Endothelial cell of umbilical vein (primary cell): ENCODE measurements at places on chromosomes 12 and 14.

- H3K4me3 ChIP-seq = no peak overlapping the region
- no peaks in the 10 kb centered on the region for H3K36me3 ChIP-seq
- H3K4me1 ChIP-seq = no peaks in the 10 kb centered on the region
- H3K27me3 ChIP-seq = no peaks in the 10 kb centered on the region
- peak; percentile 48 for DNase-seq
Observed at GRCh38 chr14:24710403-24711112, 76.6 kb upstream of the GZMB start.

DNA sequence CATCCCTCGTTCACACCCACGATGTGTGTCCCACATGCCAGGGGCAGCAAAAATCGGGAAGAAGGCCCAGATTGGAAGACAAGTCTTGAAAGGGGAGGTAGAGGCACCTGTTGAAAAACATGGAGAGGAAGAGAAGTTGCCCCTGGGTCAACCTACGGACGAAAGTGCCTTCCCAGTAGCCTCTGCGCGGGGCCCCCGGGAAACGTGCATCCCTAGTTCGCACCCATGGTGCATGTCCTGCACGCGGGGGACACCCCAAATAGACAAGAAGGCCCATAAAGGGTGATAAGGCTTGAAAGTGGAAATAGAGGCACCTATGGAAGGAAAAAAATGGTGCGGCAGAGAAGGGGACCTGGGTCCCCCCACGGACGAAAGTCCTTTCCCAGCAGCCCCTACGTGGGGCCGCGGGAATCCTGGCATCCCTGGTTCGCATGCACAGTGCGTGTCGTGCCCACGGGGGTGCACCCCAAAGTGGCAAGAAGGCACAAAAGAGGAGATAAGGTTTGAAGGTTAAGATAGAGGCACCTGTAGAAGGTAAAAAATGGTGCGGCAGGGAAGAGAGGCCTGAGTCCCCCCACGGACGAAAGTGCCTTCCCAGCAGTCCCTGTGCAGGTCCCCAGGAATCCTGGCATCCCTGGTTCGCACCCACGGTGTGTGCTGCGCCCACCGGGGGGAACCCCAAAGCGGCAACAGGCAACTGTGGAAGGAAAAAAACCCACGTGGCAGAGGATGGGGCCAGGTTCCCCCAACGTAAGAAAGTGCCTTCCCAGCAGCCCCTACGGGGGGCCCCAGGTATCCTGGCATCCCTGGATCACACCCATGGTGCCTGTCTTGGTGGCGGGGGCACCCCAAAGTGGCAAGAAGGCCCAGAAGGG, 278.3 kb downstream of the ALG10 start:
- H3K36me3 ChIP-seq = no peaks in the 10 kb centered on the region
- no peak for DNase-seq
- H3K27me3 ChIP-seq = no peaks in the 10 kb centered on the region
- H3K27ac ChIP-seq = no peak overlapping the region
- no peak overlapping the region for H3K4me3 ChIP-seq
- H3K4me1 ChIP-seq = no peaks in the 10 kb centered on the region

DNA sequence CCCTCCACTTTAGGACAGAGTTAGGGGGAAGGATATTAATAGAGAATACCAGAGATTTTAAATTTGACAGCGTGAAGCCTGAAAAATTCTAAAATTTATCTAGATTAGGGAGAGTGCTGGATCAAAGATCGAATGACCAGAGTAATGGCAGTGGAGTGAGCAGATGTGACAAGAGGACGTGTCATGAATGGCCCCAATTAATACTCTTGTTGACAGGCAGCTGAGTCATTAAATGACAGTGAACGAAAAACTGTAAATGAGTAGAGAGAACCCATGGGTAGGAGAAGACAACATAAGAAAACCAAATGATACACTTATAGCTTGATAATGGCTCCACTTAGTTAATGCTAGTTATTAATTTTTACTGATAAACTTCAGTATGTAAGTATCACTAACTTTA, 73.9 kb upstream of the PLEKHA5 start:
- no peaks in the 10 kb centered on the region for H3K36me3 ChIP-seq
- H3K4me3 ChIP-seq = no peak overlapping the region
- no peak for DNase-seq
- H3K4me1 ChIP-seq = peaks cover 6% of the 10 kb centered on the region
- H3K27me3 ChIP-seq = no peaks in the 10 kb centered on the region
- H3K27ac ChIP-seq = no peak overlapping the region

DNA sequence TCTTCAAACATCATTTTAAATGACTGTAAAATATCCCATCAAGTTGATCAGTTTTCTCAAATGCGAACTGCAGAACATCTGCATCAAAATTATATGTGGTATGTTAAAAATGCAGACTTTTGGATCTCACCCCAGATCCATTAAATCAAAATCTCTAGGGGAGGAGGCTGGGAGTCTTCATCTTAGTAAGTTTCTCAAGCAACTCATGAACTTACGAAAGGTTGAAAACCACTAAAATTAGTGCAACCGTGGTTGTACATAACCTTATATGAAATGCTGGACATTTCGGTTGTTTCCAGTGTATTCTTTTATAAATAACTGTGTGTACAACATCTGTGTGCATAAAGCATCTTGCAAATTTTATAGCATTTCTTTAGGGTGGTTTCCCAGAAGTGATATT, 39.2 kb downstream of the ZFP36L1 start:
- H3K27ac ChIP-seq = no peak overlapping the region
- no peak for DNase-seq
- no peak overlapping the region for H3K4me3 ChIP-seq
- H3K36me3 ChIP-seq = no peaks in the 10 kb centered on the region
- H3K4me1 ChIP-seq = peaks cover 8% of the 10 kb centered on the region
- H3K27me3 ChIP-seq = no peaks in the 10 kb centered on the region

GRCh38 chr12:108526482-108527165, 11.5 kb downstream of the FICD start:
- no peaks in the 10 kb centered on the region for H3K27me3 ChIP-seq
- H3K36me3 ChIP-seq = peaks cover 30% of the 10 kb centered on the region
- no peak overlapping the region for H3K4me3 ChIP-seq
- H3K4me1 ChIP-seq = no peaks in the 10 kb centered on the region
- no peak overlapping the region for H3K27ac ChIP-seq

DNA sequence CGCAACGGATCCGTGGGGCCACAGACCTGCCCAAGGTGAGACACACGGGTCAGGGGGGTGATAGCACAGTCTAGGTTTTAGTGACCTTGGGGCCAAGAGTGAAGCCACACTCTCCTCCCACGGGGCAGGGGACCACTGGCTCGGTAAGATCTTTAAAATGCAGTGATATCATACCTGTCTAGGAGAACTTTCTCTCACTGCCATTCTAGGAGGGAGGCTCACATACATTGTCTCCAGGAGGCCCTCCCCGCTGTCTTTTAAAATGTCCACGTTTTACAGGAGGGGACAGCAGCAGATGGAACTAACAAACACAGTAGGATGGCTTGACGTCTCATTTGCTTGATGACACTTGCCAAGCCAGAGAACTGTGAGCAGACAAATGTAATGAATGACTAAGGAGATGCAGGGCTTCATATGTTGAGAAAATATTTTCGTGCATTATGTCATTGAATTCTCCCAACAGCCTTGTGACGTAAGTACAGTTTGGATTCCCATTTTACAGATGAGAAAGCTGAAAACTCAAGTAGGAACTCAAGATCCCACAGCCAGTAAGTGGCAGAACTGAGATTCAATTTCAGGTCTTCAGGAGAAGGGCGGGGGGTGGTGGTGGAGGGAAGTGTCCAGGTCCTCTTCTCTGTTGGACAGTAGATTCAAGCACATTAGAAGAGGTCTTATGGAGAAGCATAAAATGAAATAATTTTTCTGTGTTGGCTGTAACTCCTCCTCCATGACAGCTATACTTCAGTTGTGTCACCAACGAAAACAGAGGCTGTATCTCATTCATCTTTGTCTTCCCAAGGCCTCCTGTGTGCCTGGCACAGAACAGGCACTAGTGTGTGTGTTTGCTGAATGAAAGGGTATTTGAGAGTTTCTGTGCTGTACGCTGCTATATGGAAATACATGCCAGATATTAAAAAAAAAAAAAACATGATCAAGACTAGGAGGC, 2.1 kb downstream of the VASH1 start:
- no peak overlapping the region for H3K27ac ChIP-seq
- peaks cover 42% of the 10 kb centered on the region for H3K4me1 ChIP-seq
- peak overlapping the region; percentile 90 for H3K4me3 ChIP-seq
- peaks cover 6% of the 10 kb centered on the region for H3K36me3 ChIP-seq

DNA sequence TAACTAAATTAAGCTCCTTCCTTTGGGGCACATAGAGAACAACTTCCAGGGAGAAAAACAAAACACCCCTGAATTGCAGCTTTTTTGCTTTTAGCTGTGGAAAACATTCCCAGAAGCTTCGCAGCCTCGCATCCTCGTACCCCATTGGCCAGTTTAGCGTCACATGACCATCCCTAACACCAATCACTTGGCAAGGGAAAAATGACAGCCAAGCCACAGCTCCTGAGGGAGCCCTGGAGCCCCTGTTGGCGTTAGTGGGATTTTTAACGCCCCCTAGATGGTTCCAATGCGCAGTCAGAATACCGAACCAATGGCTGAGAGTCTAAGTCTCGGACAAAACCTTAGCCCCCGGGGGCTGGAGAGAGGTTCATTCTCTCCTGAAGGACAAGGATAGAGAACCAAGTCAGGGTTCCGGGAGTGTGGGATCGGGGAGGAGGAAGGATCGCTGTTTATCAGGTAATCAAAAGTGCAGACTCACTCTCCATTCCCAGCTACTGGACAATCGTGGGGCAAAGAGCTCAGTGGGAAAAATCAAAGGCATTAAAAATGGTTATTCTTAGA, 135.6 kb upstream of the HIF1A start:
- no peak for DNase-seq
- no peak overlapping the region for H3K27ac ChIP-seq
- peaks cover 43% of the 10 kb centered on the region for H3K4me1 ChIP-seq
- H3K36me3 ChIP-seq = no peaks in the 10 kb centered on the region
- H3K27me3 ChIP-seq = no peaks in the 10 kb centered on the region

- no peaks in the 10 kb centered on the region for H3K27me3 ChIP-seq
- no peak overlapping the region for H3K27ac ChIP-seq
- H3K4me1 ChIP-seq = peaks cover 26% of the 10 kb centered on the region
- DNase-seq = no peak
- H3K4me3 ChIP-seq = no peak overlapping the region
Observed at GRCh38 chr14:54591461-54591860, 24.5 kb downstream of the SAMD4A start.

- H3K36me3 ChIP-seq = peaks cover 39% of the 10 kb centered on the region
- H3K4me1 ChIP-seq = no peaks in the 10 kb centered on the region
- no peak overlapping the region for H3K27ac ChIP-seq
- no peak overlapping the region for H3K4me3 ChIP-seq
- no peaks in the 10 kb centered on the region for H3K27me3 ChIP-seq
Observed at GRCh38 chr14:21229821-21230220, 39.4 kb downstream of the HNRNPC start.

GRCh38 chr12:43038991-43039390, 449.4 kb upstream of the PRICKLE1 start:
- no peaks in the 10 kb centered on the region for H3K4me1 ChIP-seq
- H3K27ac ChIP-seq = no peak overlapping the region
- no peaks in the 10 kb centered on the region for H3K36me3 ChIP-seq
- no peak for DNase-seq
- H3K4me3 ChIP-seq = no peak overlapping the region
- H3K27me3 ChIP-seq = no peaks in the 10 kb centered on the region

DNA sequence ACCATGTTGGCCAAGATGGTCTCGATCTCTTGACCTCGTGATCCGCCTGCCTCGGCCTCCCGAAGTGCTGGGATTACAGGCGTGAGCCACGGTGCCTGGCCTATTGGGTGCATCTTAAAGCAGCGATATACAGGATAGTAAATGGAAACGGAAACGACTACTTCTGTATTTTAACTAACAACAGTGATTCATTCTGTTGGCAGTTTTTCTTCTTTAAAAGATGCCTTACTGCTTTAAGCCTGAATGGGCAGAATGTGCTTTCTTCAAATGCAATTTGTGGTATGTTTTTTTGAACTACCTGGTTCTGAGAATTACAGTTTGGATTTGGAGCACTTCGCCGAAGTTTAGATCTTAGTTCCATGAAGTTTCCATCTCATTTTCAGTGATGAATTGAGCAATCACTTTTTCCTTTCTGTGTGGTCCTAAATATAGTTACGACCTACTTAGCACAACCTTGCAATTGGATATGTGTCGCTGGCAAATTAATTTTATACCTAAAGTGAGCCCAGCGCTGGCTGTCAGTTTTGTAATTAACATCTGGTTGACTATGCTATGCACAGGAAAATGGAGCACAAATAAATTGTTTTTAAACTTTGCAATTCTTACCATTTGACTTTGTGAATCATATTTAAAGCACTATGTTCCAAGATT, 53.6 kb upstream of the EIF5 start:
- no peaks in the 10 kb centered on the region for H3K36me3 ChIP-seq
- DNase-seq = no peak
- no peak overlapping the region for H3K27ac ChIP-seq
- no peaks in the 10 kb centered on the region for H3K4me1 ChIP-seq
